Pons (tissue), 1 donor: ENCODE measurements at places on chromosomes 16 and 17.
A peak's percentile ranks its signal among the peaks of the same experiment; 100 is the strongest.

DNA sequence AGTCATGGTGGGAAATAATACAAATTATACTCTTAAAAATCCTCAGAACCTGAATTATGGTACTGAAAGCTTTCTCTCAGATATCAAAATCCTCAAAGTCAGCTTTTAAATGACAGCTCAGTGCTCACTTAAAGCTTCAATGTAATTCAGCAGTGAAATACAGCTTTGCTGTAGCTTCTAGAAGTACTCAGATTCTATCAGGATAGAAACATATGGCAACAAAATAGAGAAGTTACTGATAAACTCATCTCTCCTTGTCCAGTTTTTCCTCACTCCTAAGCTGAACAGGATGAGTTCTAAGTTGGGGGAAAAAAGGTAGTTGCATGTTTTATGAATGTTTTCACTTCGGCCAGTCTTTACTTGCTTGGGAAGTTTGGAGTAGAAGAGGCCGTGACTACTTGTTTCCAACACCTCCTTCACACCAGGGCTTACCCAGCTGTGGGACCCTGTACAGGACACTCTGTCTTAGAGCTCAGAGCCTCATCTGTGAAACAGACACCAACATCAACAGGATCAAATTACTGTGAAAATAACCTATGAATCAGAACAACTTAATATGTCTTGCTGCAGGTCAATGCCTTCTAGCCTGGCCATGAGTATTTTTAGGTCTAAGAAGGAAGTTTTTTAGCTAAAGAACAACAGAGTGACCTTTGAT is 30.2 kb downstream of the OGFOD1 start:
- DNase-seq, result no peak

DNA sequence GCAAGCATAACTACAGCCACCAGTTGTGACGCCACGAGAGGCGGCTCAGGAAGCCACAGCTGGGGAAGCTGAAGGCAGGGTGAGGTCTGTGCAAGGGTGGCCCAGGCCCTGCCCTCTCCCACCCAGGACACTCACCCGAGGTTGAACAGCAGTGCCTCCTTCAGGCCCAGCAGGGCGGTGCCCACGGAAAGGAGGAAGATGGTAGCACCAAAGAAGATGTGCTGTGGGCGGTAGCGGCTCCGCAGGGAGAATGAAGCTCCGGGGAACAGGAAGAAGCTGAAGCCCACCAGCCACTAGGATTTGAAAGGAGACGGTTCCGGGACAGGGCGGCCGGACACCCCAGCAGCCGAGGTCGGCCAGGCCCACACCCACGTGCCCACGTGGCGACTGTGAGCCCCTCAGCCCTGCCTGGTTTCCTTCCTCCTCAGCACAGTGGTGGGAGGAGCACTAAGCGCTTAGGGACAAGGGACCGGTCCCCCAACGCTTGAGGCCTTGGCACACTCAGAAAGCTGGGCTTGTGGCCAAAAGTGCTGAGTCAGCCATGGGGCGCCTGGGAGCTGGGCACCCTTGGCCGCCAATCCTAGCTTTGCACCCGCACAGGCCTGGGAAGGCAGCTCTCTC is 11.0 kb downstream of the CYB561 start:
- peak; percentile 79 for DNase-seq

- DNase-seq, result no peak
Measured at GRCh38 chr17:20954794-20955193, 88.0 kb downstream of the USP22 start.

DNA sequence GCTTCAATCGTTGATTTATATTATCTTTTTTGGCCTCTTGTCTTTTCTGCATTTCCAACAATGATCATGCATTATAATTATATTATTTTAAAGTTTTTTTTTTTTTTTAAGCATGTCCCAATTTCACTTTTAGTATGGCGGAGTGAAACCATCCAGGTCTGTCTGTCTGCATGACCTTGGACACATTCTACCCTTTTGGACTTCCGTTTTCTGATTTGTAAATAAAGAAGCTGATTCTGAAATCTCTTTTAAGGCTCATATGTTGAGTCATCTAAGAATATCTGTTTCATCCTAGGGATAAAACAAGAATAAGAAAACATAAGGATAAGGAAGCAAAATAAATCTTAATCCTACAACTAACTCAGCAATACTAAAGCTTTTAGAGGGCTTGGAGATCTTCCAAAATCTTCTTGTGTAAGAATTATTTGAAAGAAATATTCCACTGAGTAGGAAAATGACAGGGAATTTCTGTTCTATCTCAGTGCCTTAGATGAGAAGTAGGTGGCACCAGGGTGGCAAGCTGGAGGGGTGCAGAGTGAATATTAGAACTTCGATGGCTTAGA is 195.7 kb upstream of the TOX3 start:
- no peak for DNase-seq

DNA sequence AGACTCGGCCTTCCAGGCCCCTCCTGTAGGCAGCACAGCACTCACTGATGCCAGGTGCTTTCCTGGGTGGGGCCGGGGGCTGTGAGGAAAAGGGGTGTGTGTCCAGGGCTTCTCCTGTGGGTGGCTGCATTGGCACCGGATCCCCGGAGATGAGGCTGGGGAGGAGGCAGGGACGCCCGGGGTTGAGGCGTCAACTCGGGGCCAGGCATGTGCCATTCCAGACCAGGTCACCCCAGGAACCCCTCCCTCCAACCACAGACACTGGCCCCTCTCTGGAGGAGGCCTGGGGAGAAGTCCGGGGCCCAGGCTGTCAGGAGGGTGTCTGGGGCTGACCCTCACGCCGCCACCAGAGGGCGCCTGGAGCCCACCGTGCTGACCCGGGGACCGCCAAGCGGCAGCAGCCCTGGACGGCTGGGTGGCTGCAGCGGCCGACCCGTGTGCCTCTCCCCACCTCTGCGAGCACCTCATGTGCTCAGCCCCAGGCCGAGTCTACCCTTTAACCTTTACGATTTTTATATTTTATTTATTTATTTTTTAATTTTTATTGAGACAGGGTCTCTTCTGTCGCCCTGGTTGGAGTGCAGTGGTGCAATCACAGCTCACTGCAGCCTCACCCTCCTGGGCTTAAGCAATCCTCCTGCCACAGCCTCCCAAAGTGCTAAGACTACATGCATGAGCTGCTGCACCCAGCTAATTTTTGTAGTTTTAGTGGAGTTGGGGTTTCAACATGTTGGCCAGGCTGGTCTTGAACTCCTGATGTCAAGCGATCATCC is 3.2 kb upstream of the METRN start:
- DNase-seq, result no peak

DNA sequence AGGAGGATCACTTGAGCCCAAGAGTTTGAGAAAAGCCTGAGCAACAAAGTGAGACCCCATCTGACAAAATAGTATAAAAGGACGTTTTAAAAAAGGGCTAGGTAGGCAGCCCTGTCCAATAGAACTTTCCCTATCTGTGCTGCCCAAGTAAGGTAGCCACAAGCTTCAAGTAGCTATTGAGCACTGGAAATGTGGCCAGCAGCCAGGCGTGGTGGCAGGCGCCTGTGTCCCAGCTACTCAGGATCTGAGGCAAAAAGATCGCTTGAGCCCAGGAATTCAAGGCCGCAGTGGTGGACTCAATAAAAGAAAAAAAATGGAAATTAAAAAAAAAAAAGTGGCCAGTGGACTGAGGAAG is 1.5 kb upstream of the NQO1 start:
- peak; percentile 64 for DNase-seq

GRCh38 chr16:81778861-81779535 is at the start of gene PLCG2:
PLCG2 (plus strand) TSS chr16:81779291; CDS start chr16:81785990, 6,699 bp downstream.
- no peak for DNase-seq

DNA sequence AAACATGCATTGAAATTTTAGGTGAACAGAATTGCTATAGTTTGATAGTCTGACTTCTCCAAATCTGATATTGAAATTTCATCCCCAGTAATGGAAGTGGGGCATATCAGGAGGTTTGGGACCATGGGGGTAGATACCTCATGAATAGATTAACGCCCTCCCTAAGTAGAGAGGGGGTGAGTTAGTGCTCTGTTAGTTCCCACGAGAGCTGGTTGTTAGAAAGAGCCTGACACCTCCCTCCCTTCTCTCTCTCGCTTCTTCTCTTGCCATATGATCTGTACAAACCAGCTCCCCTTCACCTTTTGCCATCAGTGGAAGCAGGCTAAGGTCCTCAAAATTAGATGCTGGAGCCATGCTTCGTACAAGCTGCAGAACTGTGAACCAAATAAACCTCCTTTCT is 78.8 kb downstream of the BRIP1 start:
- DNase-seq, result no peak

- no peak for DNase-seq
Measured at GRCh38 chr17:356671-357434, 4.2 kb upstream of the RPH3AL start.

GRCh38 chr17:27657620-27658019 is 26.6 kb downstream of the LGALS9 start:
- DNase-seq, result no peak

DNA sequence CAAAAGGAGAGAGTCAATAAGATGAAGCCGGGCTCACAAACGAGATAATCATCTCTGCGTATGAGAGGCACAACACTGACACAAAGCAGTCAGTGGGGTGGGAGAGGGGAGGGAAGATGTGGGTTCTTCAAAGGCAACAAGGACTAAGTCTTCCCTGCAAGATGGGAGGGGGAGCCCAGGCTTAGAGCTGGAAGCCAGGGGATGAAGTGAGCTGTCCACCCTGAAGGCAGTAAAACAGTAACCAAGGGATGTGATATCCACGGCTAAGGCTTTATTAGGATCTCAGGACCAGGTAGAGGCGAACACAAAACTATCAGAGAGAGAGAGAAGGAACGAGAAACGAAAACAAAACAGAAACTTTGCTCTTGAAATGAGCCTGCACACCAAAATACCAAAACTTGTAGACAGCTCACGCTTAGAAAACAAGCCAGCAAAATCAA is 115.9 kb downstream of the DYNLRB2 start:
- no peak for DNase-seq

DNA sequence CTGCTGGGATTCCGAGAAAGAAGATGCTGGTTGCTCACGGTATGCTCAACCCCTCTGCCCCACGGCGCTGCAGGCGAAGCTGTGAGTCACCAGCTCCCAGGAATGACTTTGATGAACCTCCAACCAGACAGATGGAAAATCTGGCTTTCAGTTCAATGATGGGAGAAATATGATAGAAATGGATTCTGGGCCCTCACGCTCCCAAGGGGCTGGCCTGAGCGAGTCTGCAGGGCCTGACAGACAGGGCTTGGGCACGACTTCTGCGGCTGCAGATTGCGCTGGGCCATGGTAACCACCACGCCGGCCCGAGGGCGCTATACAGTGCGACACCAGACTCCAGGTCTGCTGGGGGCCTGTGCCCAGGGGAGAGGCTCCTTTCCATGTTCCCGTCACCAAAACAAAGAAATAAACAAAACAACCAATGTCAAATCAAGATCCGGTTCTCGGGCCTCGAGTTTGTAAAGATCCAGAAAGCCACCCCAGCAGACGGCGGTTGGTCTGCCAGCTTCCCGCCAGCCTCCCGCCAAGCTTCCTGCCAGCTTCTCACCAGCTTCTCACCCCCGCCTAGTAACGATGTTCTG is 11.1 kb upstream of the ABR start:
- no peak for DNase-seq

GRCh38 chr17:42584880-42585279 is 7.4 kb upstream of the PSMC3IP start:
- no peak for DNase-seq
